ENCODE measurements at places on chromosomes 7 and 10.

GRCh38 chr7:32868116-32868515 lies 23.4 kb downstream of the KBTBD2 start:
- no peak for DNase-seq

DNA sequence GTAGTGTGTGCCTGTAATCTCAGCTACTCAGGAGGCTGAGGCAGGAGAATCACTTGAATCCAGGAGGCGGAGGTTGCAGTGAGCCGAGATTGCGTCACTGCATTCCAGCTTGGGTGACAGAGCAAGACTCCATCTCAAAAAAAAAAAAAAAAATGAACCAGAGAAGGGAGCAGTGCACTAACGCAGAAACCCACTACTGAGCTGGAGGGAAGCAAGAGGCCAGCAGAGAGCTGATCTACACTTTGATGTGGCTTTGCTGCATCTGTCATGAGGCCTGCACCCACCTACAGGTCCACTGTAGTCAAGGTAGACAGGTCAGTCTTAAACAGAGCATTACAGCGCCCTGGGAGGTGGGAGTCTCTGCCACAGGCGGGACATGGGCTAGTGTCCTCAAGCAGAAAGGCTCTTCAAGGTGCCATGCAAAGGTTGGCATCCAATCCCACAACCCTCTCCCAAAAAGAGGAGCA lies 30.0 kb downstream of the MAT1A start:
- DNase-seq: no peak

DNA sequence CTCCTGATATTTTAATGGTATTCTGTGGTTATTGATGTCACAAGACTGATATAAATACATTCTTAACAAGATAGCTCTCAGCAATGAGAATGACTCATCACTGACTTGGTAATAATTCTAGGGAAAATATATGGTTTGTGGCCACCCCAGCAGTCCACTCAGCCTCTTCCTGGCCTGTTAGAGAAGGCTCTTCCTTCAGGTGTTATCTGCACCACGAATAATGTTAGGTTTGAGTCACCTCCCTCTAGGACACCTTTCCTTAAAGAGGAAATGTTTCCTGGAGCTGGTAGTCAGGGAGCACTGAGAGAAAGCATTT lies 163.3 kb downstream of the SVIL start:
- DNase-seq: no peak

GRCh38 chr7:75928568-75928914 lies 13.6 kb downstream of the POR start:
- no peak for DNase-seq
